ENCODE measurements at places on chromosomes 7 and 10.

DNA sequence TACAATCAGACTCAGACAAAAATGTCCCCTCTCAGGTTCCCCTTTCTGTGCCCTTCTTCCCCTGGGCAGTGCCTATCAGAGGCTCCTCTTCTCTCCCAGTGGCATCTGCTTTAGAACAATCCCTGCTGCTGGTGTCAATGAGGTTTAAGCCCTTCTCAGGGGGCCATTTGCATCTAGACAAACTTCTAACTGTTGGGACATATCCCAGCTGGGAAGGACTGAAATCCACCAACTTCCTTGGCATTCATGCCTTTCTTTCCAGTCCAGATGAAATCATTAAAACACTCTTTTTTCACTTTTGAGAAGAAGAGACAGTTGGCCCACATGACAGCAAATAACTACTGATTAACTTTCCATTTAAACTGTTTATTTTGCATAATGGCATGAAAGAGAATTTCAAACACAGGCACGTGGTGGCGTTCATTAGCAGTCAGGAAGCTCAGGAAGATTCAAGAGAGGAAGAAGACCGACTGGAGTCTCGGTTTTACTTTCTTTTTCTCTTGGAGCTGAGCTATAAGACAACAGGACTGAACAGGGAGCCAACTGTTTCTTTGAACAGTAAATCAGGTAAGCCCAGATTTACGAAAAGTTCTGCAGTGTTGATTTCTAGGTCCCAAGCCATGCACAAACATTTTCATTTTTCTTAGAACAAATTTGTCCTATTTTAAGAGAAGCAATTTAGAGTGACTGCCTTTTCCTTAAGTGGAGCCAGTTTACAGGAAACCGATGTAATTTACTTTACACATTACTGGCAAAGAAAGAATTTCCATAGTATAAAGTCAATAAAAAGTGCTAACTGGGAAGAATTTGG, at the start of gene GIMAP2:
GIMAP2 (plus strand) TSS at position 488 of the 811 bp plus-strand sequence. CDS start 1,354 bp downstream, outside the sequence.
- no peak for DNase-seq

- no peak for DNase-seq
Observed at GRCh38 chr7:17863809-17864143, 76.5 kb downstream of the SNX13 start.

- DNase-seq = no peak
Observed at GRCh38 chr7:152193880-152194279, 168.4 kb downstream of the GALNT11 start.

DNA sequence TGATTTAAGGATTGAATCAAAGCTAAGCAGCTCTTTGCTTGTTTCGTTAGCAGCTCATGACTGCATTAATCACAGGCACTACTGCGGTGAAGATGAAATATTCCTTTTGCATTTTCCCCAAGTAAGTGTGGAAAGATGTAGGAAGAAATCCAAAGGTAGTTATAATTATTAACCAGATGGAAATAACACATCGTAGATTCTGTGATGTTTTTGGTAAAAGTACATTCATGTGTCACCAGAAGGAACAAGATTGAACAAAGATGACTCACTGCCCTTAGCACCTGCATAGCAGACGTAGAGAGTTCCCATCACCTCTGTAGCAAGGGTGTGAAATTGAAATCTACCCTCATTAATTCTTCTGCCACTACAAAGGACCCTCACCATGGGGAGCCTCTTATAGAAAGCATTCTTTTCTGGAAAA, 37.1 kb downstream of the SMURF1 start:
- no peak for DNase-seq

- DNase-seq = no peak
Observed at GRCh38 chr10:74342991-74343390, 192.0 kb downstream of the ADK start.

DNA sequence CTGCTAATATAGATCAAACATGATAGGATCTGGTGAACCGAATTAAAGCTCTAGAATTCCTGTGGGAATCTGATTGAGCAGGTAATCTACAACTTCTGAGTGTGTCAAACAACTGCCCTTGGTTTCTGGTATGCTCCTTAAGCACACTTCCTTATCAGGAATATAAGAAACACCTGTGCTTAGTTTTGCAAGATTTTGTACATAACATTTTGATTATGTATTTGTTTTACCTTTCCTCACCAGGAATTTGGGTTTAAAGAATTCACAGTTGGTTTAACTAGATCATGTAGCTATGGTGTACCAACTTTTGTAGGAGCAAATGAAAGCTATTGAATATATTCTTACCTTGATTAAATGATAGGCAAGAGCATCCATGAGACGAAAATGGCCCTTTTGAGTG, 40.6 kb downstream of the MCU start:
- DNase-seq = no peak

DNA sequence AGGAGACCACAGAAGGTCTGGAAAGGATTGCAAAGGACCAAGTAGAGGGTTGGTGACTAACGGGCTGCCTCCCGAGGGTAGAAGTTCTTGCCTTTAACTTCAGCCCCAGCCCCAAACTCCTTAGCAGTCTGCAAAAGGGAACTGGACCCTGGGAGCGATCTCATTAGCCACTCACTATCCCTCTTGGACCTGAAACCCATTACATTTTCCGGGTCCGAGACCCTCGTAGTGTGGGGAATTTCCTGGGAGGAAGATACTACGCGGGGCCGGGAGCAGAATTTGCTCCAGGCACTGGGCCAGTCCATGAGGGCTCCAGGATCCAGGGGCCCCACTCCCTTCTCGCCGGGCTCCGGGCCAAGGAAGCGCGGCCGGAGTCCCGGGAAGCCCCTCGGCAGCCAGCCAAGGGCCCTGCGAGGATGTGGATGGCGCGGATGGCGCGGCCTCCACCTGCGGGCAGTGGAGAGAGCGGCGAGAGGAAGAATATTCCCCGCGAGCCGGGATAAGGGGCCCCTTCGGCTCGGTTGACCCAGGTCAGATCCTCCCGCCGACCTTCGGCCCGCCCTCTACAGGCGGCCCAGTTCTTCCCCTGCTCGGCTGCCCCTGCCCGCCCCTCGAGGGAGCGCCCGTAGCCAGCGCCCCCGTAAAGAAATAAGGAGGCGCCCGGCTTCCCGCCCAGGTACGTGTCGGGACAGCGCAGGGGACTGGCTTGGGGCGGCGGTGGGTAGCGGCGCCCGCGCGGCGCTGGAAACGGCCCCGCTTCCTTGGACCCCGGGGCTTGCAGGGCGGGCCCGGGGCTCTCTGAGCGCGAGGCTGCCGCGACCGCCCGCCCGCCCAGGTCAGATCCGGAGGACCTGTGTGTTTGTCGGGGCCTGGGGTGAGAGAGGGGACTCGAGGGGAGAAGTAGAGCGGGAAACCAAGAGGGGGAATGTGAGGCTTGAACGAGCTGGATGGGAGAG, at the start of gene MYO3A:
MYO3A (plus strand) TSS at position 577 of the 956 bp plus-strand sequence. CDS start 17,882 bp downstream, outside the sequence.
- DNase-seq = no peak

DNA sequence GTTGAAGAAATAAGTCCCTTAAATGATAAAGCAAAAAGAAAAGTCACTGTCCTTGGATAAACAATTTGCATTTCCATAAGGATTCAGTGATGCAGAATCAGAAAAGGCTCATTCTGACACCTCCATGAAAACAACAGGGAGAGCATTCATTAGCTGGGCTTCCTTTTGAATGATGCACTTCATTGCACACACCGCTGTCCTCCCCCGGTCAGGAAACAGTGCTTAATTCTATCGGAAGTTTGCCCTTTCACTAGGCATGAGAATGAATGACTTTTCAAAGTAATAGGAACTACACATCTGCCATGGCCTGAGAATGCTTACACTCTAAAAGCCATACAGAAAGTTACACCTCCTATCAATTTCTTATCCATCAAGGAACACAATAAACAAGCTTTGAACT, 4.2 kb downstream of the PCDH15 start:
- DNase-seq = no peak

GRCh38 chr7:79282070-79282694, 171.3 kb downstream of the MAGI2 start:
- no peak for DNase-seq

DNA sequence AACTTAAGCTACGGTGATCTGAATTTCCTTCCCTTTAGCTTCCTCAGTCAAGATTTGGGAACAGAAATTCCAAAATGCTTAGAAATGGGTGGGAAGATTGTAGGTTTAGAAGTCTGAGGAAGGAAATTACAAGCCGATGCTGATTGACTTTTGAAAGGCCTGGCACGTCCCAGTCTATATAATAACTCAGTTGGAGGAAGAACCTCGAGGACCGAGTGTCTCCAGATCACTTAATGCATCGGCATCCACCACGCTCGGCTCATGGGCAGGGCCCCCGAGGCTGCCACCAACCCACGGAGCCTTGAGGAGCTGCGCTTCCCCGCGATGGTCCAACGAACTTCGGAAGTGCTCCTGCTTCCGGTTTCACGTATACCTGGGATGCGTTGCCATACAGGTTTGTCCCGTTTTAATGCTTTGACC, 10.4 kb upstream of the SP8 start:
- DNase-seq = no peak

- peak; percentile 54 for DNase-seq
Observed at GRCh38 chr7:101814991-101815825, 2.2 kb upstream of the CUX1 start.

GRCh38 chr7:6709808-6710207, 3.1 kb upstream of the ZNF12 start:
- DNase-seq = no peak

DNA sequence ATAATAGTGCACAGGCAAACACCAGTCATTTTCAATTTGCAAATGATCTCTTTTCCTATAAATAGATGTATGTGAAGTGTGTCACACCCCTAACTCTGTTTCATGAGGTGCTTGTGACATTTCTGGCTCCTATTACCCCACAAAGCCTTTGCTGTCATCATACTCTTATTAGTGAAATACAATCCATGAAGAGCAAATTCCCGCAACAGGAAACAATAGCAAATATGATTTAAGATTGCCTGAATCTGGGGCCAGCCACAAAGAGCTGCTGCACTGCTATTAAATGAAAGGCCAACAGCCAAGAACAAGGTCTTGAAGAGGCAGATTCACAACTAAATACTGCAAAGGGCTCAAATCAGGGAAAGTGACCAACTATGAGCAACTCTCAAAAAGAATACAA, 96.3 kb upstream of the CAV2 start:
- DNase-seq = no peak

GRCh38 chr7:55073976-55074528, 55.2 kb downstream of the EGFR start:
- no peak for DNase-seq

DNA sequence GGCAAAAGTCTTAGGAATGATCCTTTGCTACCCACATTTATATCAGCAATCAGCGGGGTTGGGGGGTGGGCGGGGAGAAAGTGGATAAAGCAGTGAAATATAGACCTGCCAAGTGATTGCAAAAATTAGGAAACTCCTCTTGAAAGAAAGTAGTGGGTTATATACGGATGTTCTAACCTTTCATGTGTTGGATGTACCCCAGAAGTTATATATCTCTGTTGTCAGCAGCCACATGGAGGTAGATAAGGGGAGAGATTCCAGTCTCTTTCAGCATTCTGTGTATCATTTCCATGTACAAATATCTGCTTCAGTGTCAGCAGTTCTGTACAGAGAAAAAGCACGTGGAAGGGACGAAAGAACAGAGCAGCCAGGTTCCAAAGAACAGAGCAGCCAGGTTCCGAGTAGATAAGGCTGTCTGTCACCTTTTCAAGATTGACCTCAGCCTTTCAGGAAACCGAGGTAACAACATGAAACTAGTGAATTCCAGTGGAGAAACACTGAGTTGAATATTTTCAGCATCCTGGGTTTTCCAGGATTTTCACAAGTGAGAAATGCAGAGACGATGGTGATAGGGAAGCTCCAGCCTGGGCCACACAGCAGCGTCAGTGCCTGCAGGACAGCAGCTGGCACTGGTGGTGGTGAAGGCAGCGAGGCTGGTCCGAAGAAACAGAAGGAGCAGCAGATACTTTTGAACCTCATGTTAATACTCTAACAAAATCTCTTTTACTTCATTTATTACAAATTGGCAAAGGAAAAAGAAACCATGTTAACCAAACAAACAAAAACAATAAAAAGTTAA, 212.3 kb downstream of the C7orf25 start:
- no peak for DNase-seq

GRCh38 chr10:3836222-3836820, 51.3 kb upstream of the KLF6 start:
- DNase-seq = no peak

DNA sequence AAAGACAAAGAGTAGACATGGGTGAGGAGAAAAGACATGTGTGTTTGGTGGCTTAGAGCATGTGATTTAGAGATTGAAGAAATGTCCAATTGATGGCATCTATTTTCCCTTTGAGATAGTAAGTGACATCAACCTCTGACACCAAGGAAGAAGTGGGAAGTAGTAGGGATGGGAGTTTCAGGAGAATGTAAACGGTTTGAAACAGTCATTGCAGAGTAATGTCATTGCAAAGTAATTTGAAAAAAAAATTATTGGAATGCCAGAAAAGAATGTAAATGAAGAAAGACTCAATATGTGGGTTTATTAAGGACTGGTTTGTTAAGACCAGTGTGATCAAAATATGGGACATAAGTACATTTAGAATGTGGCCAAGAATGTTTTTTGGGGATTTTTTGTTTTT, 26.6 kb downstream of the GNG11 start:
- DNase-seq = no peak

DNA sequence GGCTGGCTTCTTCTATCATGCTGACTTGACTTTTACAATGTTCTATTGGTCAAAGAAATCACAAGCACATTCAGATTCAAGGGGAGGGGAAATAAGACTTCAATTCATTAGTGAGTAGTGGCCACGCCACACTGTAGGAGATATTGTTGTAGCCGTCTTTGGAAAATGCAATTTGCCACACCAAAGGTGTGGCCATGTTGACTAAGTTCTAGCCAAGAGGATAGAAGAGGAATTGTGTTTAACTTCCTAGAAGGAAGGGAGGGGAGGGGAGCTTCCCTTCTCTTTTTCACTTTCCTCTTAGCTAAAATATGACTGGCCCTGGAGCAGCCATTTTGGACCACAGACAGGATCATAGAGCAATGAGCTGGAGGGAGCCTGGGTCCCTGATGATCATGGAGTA, 3.4 kb upstream of the PRKAR2B start:
- no peak for DNase-seq

DNA sequence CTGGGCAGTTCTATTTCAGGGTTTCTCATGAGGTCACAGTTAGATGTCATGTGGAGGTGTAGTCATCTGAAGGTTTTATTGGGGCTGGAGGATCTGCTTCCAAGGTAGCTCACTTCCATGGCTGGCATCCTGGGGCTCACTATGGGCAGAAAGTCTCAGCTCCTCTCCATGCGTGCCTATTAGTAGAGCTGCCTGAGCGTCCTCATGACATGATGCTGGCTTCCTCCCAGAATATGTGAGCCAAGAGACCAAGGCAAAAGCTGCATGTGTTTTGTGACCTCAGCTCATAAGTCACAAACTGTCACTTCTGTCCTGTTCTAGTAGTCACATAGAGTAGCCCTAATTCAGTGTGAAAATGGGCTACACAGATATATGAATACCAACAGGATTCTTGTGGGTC, 524.4 kb downstream of the SUGCT start:
- no peak for DNase-seq

- no peak for DNase-seq
Observed at GRCh38 chr10:96833220-96834001, 1.3 kb downstream of the LCOR start.

GRCh38 chr7:15399441-15399840, 162.4 kb downstream of the AGMO start:
- DNase-seq = no peak

- no peak for DNase-seq
Observed at GRCh38 chr10:71747551-71748523, 25.5 kb downstream of the VSIR start.

- no peak for DNase-seq
Observed at GRCh38 chr10:112221545-112221944, 38.0 kb upstream of the GPAM start.

- no peak for DNase-seq
Observed at GRCh38 chr7:36642414-36642813, 81.9 kb downstream of the AOAH start.

Measured in effector CD8-positive, alpha-beta T cell (primary cell).